ENCODE measurements at places on chromosomes 5 and 9.

GRCh38 chr5:81826128-81826527 is 75.2 kb upstream of the SSBP2 start:
- DNase-seq = no peak

DNA sequence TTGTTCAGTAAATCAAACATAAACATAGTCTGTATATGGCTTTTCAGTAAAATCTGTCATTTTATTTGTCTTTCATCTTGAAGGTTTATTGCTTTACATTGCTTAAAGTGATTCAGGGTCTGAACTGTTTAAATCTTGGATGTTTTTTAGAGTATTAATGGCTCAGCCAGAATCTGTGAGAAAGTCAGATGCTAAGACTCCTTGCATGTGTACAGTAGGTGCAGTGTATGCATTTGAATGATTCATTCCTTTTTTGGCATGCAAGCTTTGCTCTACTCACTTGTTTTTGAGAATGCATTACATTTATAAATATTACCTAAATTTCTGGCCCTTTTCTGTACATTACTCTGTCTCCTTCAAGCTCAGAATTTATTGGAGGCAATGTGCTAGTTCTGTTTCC is 271.0 kb upstream of the RIOK2 start:
- DNase-seq = no peak

- DNase-seq = peak; percentile 37
These were observed 607 bp downstream of the UHRF2 start for GRCh38 chr9:6413365-6414246.

DNA sequence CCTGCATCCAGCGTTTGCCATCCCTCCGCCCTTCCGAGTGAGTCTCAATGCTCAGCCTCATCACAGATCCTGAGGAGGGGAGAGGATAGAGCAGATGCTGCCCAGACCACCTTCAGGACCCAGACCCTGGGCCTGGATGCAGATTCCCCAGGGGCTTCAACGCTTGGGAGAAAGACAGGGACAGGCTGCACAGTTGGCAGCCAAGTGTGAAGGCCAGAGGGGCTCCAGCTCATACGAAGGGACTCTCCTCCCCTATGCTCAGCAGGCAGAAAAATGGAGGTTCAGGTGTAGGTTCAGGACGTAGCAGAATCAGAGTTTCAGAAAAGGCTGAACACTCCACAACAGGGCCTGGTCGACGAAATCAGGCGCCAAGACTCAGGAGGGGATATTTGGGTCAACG is 378.5 kb upstream of the IRX1 start:
- no peak for DNase-seq

DNA sequence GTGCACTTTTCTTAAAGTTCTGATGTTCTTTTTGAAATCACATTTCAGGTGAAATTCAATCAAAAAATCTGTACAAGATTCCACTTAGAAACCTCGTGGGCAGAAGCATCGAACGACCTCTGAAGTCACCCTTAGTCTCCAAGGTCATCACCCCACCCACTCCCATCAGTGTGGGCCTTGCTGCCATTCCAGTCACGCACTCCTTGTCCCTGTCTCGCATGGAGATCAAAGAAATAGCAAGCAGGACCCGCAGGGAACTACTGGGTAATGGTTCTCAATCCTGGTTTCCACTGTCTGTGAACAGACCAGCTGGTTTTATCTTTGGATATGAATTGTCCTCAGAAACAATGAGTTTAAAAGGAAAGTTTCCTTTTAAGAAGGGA is 8.1 kb upstream of the SLC2A8 start:
- DNase-seq = no peak

DNA sequence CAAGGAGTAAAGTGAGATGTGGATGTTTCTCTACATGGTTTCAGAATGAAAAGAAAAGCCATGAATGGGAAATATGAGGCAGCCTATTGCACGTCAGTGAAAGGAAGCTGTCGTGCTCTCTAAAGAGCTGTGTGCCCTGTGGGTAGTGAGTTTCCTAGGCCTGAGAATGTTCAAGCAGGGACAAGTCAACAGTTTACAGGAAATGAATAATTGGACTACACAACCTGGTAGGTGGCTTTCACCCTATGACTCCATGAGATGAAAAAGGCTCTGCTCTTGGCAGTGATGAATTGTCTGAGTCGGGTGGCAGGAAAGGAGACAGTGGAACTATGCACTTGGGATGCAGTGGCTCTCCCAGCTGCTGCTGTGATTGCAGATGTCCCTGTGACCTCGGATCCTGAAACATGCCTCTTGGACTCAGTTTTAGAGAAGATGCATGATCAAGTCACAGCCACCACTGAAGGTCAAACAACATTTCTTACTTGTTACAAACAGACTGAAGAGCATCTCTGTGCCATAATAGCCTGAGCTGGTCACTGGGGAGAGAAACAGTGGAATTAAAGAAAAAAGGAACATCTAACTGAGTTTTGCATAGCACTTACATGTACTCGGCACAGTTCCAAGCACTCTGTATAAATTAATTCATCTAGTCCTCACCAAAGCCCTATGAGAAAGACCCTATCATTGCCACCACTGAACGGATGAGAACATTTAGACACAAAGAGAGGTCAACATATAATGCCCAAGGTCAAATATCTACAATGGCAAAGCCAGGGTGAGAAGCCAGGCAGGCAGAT is 293.7 kb downstream of the SPOCK1 start:
- DNase-seq = no peak

DNA sequence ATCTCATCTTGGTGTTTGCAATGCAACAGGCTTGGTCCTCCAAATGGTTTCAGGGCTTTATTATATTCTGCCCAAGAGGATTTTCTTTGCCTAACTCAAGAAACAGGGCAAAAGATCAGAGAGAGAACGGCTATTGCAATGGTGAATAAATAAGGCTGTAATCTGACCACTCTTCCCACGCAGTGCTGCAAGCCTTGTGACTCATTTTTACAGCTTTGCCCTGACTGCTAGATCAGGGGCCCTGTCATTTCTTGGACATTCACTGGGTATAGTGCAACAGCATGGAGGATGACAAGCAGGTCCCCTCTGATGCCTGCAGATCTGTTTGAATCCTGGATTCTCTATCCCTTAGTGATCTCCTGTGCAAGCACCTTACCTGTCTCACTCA is 459.1 kb downstream of the EBF1 start:
- DNase-seq = no peak

DNA sequence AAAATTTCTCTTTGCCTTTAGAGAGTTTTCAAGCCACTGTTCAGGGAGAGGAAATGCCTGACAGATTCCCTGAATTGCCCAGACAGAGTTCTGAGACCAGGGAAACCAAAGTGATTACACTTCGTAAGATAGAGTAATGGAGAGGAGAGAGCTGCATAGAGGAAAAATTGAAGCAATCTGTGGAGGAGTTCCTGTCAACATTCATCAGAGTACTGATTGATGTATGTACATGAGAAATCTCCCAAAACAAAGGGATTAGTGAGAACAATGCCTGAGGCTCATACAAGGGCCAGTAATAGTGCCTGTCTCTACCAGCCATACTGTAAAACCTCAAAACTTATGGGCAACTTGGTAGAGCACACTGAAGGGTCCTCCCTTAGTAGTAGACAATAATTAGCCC is 79.0 kb upstream of the TRIM32 start:
- no peak for DNase-seq

DNA sequence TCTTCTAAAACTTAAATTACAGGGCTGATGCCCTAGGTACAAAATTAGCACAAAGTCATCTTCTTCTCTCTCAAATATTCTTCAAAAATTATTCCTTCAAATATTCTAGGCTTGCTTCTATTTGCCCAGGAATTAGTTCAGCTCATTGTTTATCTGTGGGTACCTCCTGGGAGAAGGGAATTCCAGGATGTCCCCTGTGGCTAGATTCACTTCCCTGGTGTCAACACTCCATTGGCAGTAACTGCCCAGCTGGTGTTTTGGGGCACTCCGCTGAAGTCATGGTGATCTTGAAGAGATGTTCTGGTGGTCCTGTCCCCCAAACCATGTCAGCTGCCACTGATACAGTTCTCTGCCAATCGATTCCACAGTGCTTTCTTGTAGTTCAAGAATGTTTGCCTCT is 26.2 kb upstream of the TGFBR1 start:
- DNase-seq = no peak

GRCh38 chr9:78366827-78367226 is 69.9 kb downstream of the PSAT1 start:
- DNase-seq = no peak

GRCh38 chr9:72276429-72276828 is 88.6 kb downstream of the ZFAND5 start:
- DNase-seq = no peak

DNA sequence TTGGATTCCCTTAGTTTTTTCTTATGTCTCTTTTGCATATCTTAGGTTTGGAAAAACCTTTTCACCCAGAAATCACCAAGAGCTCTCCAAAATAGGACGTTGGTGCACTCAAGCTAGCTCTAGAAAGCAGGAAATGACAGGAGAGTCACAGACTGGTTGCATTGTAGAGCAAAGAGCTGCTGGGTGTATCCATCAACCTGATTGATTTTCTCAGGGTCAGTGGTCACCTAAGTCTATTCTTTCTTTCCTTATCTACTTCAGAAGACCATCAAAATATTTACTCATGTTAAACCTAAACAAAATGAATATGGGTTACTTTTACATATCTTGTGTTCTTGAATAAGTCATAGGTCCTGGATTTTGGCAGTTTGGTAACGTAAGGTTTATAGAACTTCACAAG is 14.9 kb downstream of the SLC26A2 start:
- DNase-seq = no peak

GRCh38 chr5:2797160-2797559 is 45.7 kb upstream of the IRX2 start:
- DNase-seq = peak; percentile 57

GRCh38 chr5:3886524-3887451 is 291.2 kb downstream of the IRX1 start:
- peak; percentile 78 for DNase-seq

- DNase-seq = no peak
These were observed 71.5 kb upstream of the MTAP start for GRCh38 chr9:21730899-21731298.

GRCh38 chr5:82636591-82636990 is 358.4 kb upstream of the RPS23 start:
- DNase-seq = no peak

DNA sequence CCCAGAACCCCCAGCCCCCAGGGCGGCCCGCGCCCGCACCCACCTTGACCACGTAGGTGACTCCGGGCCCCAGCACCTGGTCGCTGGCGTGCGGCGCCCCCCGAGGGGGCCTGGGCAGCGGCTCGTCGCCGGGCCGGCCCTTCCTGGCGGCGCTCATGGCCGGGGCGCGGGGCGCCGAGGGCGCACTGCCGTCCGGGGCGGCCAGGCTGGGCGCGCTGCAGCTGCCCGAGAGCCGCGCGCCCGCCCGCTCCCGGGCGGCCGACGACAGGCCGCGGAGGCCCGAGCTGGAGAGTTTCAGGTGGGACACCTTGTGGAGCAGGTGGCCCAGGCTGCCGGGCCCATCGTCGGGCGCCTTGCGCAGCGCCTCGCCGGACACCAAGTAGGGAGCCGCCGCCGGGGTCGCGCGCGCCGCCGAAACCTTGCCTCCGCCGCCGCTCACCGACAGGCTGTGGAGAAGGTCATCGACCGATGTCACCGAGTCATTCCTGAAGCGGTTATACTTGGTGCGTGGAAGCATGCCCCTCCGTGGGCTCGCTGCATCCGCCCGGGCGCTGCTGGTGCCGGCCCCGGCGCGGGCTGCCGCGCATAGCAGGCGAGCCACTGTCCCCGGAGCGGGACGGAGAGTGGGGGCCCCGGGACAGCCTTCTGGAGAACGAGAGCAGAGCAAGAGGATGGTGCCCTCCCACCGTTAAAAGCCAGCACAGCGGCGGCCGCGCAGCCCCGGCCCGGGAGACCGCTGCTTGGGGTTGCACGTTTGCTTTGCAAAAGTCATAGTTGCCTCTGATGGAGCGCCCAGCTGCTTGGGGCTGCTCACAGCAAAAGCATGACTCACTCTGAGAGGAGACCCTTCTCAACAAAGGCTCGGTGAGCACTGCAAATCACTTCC is at the start of gene SHC3:
Gene SHC3 (minus strand): TSS at position 875 of the 886 bp plus-strand sequence. CDS start 358 bp downstream, at position 517.
- peak; percentile 77 for DNase-seq

DNA sequence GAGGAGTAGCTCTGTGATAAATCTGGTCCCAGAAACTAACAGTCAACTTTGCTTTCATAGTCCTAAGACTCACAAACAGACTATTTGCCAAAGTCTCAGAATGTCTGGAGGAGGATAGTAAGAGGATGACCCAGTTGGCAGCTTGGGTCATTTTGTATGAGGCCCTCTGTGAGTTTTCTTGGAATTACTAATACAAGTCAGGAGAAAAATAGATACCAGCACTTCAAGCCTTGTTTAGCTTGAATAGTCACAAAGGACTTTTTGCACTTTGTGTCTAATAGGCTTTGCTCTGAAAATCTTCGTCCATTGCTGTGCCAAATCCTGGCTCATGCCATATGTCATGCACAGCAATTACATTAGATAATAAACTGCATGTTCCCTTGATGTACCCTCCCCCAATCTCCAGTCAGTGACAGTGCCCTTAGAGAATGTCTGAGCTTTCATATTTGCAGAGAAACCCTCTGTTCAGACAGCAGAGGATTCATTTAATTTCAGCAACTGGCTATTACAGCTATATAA is 612.8 kb downstream of the CSNK1G3 start:
- no peak for DNase-seq

- DNase-seq = no peak
These were observed 69.8 kb downstream of the ADAMTS2 start for GRCh38 chr5:179275381-179275878.

DNA sequence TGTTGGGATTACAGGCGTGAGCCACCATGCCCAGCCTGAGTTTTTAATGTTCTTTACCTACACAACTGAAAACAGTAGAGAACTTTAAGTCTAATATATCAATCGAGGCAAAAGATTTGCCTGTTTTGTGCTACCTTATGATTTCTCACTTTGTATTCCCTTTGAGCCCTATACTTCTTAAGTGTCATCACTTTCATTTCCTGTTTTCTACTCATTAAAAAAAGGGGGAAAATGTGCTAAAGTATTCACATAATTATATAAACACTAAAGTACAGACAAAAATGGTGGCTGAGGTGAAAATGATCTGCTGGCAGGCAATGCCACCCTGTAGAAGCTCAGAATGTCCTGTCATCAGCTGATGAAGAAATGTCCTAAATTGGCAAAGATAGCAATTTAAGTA is 23.6 kb downstream of the ATG10 start:
- DNase-seq = no peak

DNA sequence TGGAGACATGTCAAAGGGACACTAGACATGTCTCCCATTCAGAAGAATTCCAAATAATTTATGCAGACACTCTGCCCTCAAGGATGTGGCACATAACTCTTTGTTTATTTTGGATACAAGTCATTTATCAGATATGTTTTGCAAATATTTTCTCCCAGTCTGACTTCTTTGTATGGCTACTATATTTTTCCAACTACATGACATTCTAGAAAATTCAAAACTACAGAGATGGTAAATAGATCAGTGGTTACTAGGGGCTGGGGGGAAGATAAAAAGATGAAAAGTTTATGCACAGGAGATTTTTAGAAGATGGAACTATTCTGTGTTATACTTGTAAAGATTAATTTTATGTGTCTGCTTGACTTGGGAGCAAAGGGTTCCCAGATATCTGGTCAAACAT is 347.3 kb upstream of the TRPC7 start:
- no peak for DNase-seq

DNA sequence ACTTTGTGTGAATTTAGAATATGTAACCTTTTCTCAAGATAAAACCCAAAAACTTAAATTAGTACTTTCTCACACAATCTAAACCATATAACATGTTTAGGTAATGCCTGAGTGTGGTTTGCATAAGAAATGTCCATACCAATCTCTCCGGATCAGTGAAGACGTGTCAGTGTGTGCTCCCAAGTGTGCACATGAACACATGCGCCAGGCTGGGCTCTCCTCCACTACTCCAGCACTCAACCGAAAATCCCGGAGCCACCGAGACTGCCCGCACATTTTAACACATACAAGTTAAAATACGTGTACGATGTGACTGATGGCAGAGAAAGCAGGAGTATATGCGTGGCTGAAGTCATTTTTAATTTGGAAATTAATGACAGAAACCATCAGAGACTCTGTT is 658.4 kb downstream of the EFNA5 start:
- DNase-seq = no peak
